ENCODE measurements at places on chromosomes 1 and 21.

GRCh38 chr1:231734417-231734816 is 107.8 kb downstream of the DISC1 start:
- no peak for DNase-seq

GRCh38 chr1:191729742-191730141 is 428.5 kb upstream of the RGS18 start:
- no peak for DNase-seq

GRCh38 chr1:21115098-21115760 is 61.5 kb downstream of the EIF4G3 start:
- DNase-seq = no peak

DNA sequence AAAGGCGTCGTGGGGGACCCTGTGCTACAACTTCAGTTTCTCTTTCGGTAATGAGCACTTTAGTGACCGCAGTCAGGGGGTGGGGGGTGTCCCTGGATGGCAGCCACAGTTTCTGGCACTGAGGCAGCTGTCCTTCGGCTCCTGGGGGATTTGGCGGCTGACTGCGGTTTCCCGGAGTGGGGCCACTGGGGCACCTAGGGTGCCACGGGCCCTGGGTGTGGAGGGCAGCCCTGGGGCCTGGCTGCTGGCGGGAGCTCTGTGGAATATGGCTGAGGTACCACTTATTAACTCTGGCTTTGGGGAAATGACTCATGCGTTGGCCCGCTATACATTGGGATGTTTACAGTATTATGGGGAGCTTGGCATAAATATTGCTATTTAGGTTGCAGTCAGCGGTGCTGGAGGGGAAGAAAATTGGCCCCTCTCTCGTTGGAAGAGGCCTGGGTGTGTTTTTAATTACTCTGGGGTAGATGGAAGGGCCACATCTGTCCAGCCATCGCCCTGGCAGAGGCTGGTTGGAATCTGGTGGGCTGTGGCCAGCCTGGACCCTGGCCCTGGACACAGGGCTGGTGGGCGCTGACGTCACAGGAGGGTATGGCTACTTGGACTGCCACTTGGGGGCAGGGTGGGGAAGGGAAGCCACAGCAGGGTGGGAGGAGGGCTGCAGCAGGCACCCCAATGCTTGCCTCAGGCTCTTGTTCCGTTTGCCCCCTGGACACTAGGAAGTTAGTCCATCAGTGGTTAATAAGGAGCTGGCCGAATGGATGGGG is 2.0 kb downstream of the EPHB2 start:
- peak; percentile 69 for DNase-seq

- DNase-seq = no peak
Observed at GRCh38 chr1:231055271-231055670, 15.2 kb upstream of the FAM89A start.

DNA sequence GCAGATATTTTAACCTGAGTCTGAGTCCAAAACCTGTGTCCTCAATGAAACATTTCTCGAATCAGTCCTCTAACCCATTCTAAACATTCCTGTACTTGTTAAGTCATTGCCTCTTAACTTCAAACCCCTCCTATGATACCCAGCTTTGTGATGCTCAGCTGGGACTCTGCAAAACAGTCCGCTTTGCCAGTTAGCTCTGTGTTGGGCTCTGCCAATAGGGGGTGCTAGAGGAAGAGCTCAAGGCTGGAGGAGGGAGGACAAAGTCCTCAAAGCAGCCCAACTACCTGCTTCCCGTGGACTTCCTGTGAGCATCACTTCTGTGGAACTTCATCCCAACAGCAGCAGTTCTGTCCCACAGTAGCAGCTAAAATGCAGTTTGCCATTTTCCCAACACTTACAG is 38.1 kb upstream of the SYT14 start:
- no peak for DNase-seq

GRCh38 chr1:91846007-91846638 is 39.8 kb downstream of the TGFBR3 start:
- no peak for DNase-seq

- DNase-seq = no peak
Observed at GRCh38 chr1:203152158-203153034, 23.2 kb downstream of the MYBPH start.

- DNase-seq = no peak
Observed at GRCh38 chr21:32312976-32313375, 14.3 kb downstream of the MRAP start.

DNA sequence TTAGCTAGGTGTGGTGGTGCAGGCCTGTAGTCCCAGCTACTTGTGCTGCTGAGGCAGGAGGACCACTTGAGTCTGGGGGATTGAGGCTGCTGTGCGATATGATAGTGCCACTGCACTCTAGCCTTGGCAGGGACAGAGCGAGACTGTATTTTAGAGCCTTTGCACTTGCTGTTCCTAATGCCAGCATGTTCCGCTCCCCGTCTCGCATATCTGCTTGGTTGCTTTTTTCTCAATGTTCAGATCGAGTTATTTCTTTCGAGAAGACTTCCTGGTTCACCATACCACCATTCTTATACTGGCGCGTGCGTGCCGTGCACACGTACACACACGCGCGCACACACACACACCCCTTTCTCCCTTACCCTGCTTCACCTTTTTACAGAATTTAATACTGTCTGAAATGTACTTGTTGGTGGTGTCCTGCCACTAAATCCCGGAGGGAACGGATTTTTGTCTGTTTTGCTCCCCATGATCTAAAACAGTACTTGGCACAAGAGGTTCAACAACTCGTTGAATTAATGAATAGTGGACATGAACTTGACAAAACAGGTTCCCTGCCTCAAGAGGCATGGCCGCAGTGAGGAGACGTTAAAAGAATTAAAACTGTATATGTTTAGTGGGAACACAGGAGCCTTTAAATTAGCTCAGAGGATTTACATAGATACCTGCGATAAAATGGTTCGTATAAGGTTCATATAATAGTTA is 1.1 kb upstream of the RPRD2 start:
- no peak for DNase-seq

DNA sequence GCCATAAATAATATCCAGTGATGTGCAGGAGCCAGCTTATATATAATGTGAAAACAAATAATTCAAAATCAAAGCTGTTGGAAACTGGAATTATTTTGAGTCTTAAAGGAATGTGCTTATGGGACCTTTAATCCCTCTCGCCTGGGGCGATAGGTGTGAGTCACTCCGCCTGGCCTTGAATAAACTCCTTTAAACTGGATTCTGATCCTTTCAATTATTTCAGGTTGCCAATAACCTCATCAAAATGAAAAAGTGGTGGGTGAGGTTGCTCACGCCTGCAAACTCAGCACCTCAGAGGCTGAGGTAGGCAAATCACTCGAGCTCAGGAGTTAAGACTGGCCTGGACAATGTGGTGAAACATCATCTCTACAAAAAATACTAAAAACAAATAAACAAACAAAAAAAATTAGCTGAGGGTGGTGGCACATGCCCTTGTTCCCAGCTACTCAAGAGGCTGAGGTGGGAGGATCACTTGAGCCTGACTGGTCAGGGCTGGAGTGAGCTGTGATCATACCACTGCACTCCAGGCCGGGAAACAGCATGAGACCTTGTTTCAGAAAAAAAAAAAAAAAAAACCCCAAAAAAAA is 11.4 kb upstream of the SLC2A5 start:
- no peak for DNase-seq

DNA sequence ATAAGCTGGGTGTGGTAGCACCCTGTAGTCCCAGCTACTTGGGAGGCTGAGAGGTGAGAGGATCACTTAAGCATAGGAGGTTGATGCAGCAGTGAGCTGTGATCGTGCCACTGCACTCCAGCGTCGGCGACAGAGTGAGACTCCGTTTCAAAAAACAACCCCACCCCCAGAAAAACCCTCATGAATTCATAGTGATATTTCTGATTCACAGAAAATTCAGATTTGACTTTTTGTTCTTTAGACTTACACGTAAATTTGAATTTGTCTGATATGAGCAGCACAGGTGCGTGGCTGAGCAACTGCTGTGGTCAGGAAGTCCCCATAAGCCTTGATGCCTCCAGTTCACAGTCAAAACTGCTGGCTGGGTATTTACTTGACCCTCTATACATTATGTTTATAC is 10.0 kb upstream of the MORC3 start:
- DNase-seq = peak; percentile 59

DNA sequence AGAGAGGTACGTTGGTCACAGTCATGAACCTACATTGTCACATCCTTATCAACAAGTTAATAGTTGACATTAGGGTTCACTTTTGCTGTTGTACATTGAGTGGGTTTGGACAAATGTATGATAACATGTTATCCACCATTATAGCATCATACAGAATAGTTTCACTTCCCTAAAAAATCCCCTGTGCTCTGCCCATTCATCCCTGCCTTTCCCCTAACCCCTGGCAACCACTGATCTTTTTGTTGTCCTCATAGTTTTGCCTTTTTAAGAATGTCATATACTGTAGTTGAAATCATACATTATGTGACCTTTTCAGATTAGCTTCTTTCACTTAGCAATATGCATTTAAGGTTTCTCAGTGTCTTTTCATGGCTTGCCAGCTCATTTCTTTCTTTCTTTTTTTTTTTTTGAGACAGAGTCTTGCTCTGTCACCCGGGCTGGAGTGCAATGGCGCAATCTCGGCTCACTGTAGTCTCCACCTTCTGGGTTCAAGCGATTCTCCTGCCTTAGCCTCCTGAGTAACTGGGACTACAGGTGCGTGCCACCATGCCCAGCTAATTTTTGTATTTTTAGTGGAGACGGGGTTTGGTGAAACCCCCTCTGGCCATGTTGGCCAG is 50.6 kb downstream of the UCK2 start:
- DNase-seq = no peak

DNA sequence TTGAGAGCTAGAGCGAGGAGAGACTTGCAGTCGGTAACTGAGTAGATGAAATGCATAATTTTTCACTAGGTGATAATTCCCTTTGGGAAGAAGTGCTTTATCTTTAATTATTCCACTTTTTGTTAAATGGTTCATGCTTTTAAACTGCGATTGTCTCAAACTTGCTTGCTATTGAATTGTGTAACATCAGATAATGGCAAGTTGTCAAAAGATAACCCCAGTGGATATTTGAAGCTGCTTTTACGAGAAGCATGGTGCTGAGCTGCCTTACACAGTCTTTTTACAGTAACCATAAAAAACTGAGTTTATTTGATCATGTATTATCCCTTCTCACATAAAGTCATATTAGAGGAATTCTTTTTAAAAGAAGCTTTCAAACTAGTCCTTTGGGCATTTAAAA is 30.2 kb downstream of the TMEM50B start:
- DNase-seq = no peak

DNA sequence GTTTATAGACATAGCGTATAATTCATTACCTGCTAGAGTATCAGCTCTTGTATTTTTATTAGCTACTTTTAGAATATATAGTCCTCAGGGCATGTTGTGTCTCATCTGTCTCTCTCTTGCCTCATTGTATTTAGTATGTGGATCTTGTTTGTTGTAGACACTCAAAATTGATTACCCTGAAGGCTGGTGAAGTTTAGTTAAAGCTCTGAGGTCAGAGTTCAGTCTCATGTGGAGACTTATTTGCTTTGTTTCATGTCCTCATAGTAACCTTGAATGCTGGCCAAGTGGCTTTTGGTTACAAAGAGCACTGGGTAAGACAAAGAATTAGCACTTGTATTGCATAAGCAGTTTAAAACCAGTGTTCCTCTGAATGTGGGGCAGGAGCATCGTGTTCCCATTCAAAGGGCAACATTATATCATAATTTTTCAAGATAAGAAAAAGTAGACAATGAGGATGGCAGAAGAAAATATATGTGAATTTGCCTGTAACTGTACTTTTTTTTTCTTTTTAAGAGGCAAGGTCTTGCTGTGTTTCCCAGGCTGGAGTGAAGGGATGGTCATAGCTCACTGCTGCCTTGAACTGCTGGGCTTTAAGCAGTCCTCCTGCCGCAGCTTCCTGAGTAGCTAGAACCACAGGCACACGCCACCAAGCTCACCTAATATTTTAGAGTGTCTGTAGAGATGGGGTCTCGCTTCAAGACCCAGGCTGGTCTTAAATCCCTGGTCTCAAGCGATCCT is 17.4 kb downstream of the CNST start:
- no peak for DNase-seq

- no peak for DNase-seq
Observed at GRCh38 chr1:38958967-38959366, 17.3 kb upstream of the RHBDL2 start.

GRCh38 chr1:21536218-21536617 is 27.0 kb downstream of the ALPL start:
- DNase-seq = no peak

DNA sequence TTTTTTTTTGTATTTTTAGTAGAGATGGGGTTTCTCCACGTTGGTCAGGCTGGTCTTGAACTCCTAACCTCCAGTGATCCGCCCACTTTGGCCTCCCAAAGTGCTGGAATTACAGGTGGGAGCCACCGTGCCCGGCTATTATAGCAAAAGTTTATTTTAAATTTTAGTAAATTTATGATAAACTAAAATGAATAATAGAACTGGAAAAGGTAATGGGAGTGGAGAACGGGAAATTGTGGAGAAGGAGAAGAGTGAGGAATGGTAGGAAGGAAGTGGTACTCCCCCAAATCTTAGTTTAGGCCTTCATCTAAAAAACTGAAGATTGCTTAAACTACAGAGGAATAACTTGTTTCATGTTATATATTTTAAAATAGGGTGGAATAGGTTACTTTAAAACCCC is 7.6 kb upstream of the PI4KB start:
- DNase-seq = no peak

DNA sequence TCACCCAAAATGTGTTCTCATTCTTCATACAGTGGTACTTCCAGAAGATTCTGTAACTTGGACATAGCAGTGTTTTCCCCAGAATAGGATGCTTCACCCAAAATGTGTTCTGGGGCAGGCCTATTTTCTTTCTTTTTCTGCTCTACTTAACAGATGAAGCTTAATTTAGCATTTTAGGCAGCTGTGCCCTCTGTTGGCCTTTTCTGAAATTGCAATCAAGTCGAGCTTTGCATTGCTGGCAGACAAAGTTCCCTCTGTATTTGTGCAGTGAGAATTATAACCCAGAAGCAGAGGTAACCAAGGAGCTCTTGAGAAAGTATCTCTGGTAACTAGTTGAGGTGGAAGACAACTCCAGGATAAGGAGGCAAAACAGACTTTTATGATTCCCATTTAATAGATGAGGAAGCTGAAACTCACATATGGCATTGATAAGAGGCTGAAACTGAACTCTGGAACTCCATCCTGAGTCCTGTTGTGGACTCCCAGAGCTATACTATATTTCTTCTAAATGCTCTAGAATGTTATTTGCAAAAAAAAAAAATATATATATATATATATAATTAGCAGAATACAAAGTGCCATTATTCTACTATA is 50.3 kb upstream of the L1TD1 start:
- DNase-seq = peak; percentile 7

- peak; percentile 42 for DNase-seq
Observed at GRCh38 chr1:151710187-151710840, 6.3 kb downstream of the CELF3 start.
